RWPE2 (cell line): ENCODE measurements at places on chromosomes 5 and 9.

GRCh38 chr5:149793256-149793550 lies 63.1 kb downstream of the PPARGC1B start:
- H3K27me3 ChIP-seq: no peaks in the 10 kb centered on the region
- no peak for DNase-seq
- H3K36me3 ChIP-seq: no peaks in the 10 kb centered on the region
- no peak overlapping the region for H3K27ac ChIP-seq
- peaks cover 9% of the 10 kb centered on the region for H3K4me1 ChIP-seq

DNA sequence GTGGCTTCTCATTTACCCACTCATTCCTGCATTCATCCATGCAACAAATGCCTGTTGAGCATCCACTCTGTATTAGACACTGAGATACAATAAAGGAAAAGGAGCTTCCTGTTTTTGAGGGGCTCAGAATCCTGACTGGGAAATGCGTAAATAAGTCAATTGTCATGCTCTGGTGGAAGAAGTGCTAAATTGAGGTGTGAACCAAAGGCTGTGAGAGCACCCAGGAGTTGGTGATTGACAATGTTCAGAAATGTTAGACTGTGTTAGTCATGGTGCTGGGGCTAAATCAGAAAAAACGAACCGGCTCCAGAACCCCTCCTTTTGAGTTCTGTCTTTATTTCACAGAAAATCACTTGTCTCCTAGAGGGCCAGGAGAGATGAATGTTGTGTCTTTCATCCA lies 558.6 kb upstream of the SGCD start:
- H3K4me3 ChIP-seq: no peak overlapping the region
- H3K4me1 ChIP-seq: no peaks in the 10 kb centered on the region
- DNase-seq: no peak
- no peak overlapping the region for H3K27ac ChIP-seq
- H3K27me3 ChIP-seq: no peaks in the 10 kb centered on the region
- H3K36me3 ChIP-seq: no peaks in the 10 kb centered on the region

GRCh38 chr5:135008556-135008955 lies 25.5 kb downstream of the PITX1 start:
- no peak for DNase-seq
- no peak overlapping the region for H3K27ac ChIP-seq
- H3K4me1 ChIP-seq: no peaks in the 10 kb centered on the region
- no peaks in the 10 kb centered on the region for H3K36me3 ChIP-seq
- no peaks in the 10 kb centered on the region for H3K27me3 ChIP-seq

GRCh38 chr9:89601306-89601705 lies 3.5 kb upstream of the GADD45G start:
- H3K27me3 ChIP-seq: peaks cover 43% of the 10 kb centered on the region
- H3K36me3 ChIP-seq: no peaks in the 10 kb centered on the region
- DNase-seq: no peak
- no peaks in the 10 kb centered on the region for H3K4me1 ChIP-seq
- H3K4me3 ChIP-seq: no peak overlapping the region

GRCh38 chr5:73596705-73597328 lies 29.2 kb upstream of the ARHGEF28 start:
- H3K4me3 ChIP-seq: no peak overlapping the region
- H3K27ac ChIP-seq: no peak overlapping the region
- H3K36me3 ChIP-seq: no peaks in the 10 kb centered on the region
- no peaks in the 10 kb centered on the region for H3K27me3 ChIP-seq

- no peak overlapping the region for H3K27ac ChIP-seq
- no peaks in the 10 kb centered on the region for H3K36me3 ChIP-seq
- no peaks in the 10 kb centered on the region for H3K4me1 ChIP-seq
- H3K27me3 ChIP-seq: peaks cover 5% of the 10 kb centered on the region
Observed at GRCh38 chr9:26426551-26427131, 466.0 kb downstream of the CAAP1 start.

DNA sequence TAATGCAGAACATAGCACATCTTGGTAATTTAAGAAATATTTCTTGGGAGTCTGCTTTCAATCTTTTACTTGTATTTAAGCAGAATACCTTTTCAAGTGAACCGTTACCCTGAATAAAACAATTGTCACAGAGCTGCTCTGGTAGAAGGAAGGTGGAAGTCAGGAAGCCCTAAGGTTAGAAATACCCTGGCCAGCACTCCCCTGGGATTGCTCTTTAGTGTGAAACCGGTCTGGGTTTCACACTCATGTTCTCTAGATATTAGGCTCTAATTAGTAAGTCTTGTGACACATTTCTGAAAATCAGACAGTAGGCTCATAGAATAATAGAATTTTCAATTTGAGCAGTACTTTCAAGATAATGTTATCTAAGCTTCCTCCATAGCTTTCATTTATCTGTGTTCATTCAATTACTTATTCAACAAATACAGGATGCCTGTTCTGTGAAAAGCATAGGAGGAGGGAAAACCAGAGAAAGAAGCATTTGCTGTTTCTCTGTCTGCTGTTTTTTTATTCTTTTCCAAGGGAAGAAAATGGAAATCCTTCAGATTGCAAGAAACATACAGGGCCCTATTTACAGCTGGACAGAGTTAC lies 825.5 kb downstream of the TLR4 start:
- no peak overlapping the region for H3K27ac ChIP-seq
- H3K36me3 ChIP-seq: no peaks in the 10 kb centered on the region
- H3K4me3 ChIP-seq: no peak overlapping the region
- H3K4me1 ChIP-seq: no peaks in the 10 kb centered on the region

DNA sequence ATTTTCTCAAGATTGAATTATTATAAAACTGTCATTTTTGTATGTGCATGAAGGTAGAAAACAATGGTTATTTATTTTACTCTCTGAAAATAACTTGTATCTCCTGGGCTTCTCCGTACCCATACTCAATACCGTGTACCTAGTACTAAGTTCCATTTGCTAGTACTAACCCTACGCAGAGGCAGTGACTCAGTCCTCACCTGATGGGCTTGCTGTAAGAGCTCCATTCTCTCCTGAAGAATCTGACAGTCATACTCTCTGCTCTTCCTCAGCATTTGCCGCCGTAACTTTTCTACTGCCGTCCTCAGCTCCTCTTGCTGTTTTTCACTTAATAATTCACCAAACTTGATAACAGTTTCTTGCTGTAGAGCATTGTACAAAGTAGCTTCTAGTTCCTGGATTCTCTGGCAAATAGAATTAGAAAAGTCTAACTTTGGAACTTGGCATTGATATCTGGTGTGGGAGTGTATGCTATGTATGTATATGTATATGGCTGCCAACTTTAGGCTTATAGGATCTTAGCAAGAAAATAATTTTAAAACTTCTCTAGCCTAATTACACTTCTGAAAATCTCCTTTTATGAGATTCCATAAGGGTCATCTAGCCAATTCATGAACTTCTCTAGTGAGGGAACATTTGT lies 108.0 kb upstream of the DPYSL3 start:
- no peak overlapping the region for H3K27ac ChIP-seq
- H3K27me3 ChIP-seq: no peaks in the 10 kb centered on the region
- H3K36me3 ChIP-seq: no peaks in the 10 kb centered on the region
- no peaks in the 10 kb centered on the region for H3K4me1 ChIP-seq
- no peak for DNase-seq
- H3K4me3 ChIP-seq: no peak overlapping the region

DNA sequence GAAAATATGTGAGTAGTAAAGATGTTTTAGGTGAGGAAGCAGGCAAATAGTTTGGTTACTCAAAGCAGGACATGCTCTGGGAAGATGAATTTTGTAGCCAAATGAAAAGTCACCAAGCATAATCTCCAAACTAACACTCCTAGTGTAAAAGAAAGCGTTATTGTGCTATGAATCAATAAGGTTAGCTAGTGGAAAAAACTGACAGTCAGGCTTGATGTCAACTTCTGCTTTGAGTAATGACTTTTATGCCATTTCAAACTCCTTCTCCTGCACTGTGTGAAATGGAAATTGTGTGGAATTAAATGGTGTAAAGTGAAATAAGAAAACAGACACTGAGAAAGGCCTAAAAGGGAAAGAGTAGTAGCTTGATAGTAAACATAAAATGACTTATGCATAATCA lies 637.2 kb upstream of the DMAC1 start:
- no peak for DNase-seq
- no peak overlapping the region for H3K27ac ChIP-seq
- no peaks in the 10 kb centered on the region for H3K36me3 ChIP-seq
- H3K4me1 ChIP-seq: no peaks in the 10 kb centered on the region
- H3K27me3 ChIP-seq: no peaks in the 10 kb centered on the region

DNA sequence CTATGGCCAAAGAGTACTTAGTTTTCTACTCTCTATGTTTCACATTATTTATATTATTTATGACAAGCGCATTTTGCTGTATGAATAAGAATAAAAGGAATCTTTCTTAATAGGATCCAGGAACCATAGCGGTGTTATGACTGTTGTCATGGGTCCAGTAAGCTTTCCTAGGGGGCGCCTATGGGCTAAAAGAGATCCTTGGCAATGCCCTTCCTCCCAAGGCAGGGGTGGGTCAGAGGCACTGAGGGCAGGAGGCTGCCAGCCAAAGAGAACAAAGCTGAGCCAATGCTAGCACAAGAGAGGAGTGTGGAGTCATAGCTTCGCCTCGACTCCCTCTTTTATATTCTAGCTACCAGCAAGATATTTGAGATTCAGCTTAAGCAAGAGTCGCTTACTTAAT lies 98.4 kb upstream of the GNAQ start:
- no peaks in the 10 kb centered on the region for H3K27me3 ChIP-seq
- no peak overlapping the region for H3K4me3 ChIP-seq
- peaks cover 2% of the 10 kb centered on the region for H3K4me1 ChIP-seq
- H3K36me3 ChIP-seq: no peaks in the 10 kb centered on the region
- no peak overlapping the region for H3K27ac ChIP-seq

DNA sequence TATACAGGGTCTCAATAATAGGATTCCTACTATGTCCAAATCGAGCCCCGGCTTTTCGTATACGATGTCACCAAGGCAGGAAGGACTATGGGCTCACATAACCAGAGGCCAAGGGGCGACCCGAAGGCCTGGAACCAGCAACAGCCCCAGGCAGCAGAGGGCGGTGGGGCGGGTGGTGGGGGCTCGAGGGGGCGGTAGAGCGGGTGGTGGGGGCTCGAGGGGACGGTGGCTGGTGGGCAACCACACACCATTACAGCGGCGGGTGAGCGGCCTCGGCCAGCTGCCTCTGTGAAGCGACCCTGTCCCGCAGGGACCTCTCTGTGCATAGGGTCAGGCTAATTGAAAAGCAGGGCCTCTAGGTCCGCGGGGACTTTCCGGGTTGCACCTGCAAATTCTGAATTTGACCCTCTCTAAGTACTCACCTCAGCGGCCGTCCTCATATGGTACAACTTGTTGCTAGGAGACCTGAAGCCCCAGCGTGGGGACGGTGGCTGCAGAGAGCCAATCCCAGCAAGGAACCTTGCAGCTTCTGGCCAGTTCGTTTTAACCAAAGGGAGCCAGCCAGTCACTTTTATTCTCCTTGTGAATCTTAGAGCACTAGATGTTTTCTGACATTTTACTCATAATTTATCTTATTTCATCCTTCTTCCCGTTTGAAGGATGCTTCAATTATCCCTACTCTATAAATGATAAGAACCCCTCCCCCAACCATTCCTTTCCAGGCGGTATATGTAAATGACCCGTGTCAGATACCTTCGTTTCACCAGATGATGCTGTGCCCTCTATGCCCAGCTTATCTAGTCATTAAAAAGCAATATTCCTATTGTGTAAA lies at the start of gene NME5:
Gene NME5 (minus strand): TSS at position 480 of the 832 bp plus-strand sequence. CDS start 648 bp downstream, outside the sequence.
- no peak for DNase-seq
- no peak within 1 kb of the TSS for H3K4me3 ChIP-seq
- H3K27me3 ChIP-seq: no peaks in the 10 kb centered on the region
- peaks cover 5% of the 10 kb centered on the region for H3K4me1 ChIP-seq
- H3K36me3 ChIP-seq: no peaks in the 10 kb centered on the region
- H3K27ac ChIP-seq: no peak within 1 kb of the TSS

DNA sequence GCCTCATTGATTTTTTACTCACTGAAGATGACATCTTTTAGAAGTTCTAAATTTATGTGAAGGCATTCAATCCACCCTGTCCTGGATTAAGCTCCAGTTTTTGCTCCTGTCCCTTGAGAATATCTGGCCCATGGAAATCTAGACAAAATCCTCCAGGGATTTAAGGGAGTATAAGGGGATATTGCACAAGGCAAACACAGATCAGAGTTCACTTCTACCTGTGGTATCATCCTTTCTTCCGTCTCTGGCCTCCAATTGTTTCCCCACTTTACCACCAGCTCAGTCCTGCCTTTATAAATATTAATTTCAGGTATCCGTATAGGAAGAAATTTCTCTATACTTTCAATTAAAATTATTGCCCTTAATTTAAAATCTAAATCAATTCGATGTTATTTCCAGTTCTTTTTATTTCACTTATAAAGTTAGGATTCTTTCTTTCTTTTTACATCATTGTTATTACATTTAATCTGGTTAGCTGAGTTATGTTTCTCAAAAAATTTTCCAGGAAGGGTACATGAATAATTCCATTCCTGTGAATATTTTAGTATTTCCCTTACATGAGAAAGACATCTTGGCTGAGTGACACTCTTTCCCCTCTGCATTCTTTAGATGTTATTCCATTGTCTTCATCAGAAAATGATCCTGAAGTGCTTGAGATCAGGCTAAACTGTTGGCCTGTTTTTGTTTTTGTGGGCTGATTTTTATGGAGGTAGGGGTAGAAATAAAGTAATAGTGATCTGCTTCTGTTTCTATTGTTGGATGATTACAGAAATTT lies 194.3 kb upstream of the MAP3K1 start:
- H3K4me1 ChIP-seq: peaks cover 19% of the 10 kb centered on the region
- no peak for DNase-seq
- no peaks in the 10 kb centered on the region for H3K27me3 ChIP-seq
- H3K27ac ChIP-seq: no peak overlapping the region
- H3K36me3 ChIP-seq: no peaks in the 10 kb centered on the region

GRCh38 chr9:77811832-77812231 lies 163.7 kb upstream of the GNA14 start:
- H3K27me3 ChIP-seq: no peaks in the 10 kb centered on the region
- DNase-seq: no peak
- H3K4me3 ChIP-seq: no peak overlapping the region
